ENCODE measurements at places on chromosomes 3 and 15. TPM values are rescaled to one million over a fixed set of nuclear protein-coding genes. Genes with fewer than 3 reads are reported as not detected.

GRCh38 chr3:171283183-171283847, 176.9 kb downstream of the TNIK start:
- no peak for DNase-seq

The ROBO1 gene
- total RNA-seq: not detected

The ARL13B gene
- total RNA-seq: 11.0 TPM

DNA sequence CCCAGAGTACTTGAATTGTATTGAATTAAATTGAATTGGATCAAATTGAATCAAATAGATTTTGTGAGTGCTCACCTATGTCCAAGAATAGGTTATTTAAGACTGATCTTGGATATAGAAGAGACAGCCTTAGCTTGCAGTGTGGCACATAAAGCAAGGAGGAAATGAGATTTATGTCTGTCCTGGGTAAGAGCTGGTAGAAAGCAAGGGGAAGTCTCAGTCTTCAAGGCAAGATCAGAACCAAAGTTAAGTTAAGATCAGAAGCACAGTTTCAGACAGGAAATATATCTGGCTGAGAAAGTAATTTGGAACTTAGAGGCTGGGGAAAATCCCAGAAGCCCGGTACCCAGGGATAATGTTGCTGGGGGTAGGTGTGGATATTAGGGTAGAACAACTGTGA, 244.4 kb upstream of the ARPP21 start:
- no peak for DNase-seq

DNA sequence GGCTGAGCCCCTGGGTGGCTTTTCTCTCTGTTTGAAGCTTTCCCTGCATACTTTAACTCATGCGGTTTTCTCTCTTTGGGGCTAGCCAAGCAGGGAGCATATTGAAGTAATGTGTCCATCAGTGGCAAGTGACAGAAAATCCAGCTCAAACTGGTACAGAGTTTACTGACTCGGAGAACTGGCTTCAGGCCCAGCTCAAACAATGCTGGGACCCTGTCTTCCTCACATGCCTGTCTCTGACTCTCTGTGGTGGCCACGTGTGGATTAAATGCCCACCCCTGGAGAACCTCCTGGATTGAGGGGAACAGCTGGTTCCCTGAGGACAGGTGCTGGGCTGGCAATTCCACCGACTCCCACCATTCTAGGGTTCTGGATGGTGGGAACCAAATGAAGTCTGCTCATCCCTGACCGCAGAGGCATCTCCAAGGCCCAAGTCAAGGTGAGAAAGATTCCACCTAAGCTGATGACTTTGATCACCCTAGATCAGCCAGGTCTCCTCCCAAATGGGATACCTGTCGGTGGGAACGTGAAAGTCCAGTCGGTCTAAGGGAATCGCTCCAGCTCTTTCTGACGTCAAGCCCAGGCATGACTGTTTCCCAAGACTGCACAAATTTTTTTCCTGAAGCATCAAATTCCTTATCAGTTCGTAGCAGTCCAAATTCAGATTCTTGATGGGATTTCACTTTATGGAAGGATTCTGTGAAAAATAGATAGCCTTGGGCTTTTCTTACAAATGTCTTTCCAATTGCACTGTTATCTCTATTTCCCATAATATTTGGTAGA, 16.3 kb upstream of the HDAC11 start:
- DNase-seq: no peak

GRCh38 chr15:85760531-85761371, 34.0 kb downstream of the KLHL25 start:
- DNase-seq: no peak

DNA sequence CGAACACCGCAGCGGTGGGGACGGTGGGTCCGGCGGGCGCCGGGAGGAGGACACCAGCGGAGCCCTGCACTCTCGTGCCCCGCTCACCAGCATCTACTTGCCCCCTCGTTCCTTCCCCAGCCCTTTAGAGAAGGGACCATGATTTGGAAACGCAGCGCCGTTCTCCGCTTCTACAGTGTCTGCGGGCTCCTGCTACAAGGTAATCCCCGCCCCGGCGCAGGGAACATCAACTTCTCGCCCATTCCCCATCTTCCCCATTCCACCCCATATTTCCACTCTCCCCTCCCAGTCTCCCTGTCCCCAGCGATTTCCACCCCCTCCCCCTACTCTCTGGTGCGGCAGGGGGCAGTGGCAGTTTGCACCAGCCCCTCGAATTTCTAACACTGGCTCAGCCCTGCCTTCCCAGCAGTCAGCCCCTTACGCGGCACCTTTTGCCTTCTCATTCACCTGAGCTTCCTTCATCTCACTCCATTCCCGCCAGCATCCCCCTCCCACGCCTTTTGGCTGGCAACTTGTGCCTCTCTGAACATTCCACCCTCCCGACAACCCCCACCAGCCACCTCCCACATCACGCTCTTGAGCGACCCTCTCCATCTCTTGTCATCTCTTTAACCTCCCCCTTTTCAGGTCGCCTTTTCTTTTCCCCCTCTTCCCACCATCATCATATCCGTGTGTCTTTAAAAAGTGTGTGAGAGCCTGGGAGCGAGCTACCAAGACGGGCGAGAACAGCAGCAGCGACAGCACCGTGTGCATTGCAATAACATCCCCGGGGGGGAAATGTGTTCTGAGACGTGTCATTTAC, 882 bp downstream of the CADM2 start:
- no peak for DNase-seq

DNA sequence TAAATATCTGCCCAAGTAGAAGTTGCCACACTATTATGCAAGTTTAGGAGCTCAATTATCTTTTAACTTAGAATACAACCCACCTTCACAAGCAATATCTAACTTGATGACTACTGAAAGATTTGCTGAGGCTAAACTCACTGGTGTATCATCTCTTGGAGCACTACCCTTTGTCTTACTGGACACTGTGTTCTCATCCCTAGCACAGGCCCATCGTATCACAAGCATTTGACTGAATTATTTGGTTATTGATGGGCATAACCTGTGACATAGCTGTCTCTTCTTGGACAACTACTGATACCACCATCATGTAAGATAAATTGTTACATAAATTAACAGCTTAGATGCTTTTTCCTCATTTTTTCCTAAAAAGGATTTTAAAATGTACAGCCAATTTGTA, 216.2 kb upstream of the THBS1 start:
- DNase-seq: no peak

The CAMP gene
- total RNA-seq: not detected

GRCh38 chr3:134606033-134607025, 44.5 kb downstream of the KY start:
- DNase-seq: no peak
